NCI-H1417 (cell line): ENCODE measurements at places on chromosomes 5 and 9.

GRCh38 chr5:107639990-107640389 is 30.7 kb downstream of the EFNA5 start:
- no peak for DNase-seq

GRCh38 chr5:168176251-168176650 is 115.2 kb upstream of the WWC1 start:
- DNase-seq = no peak

DNA sequence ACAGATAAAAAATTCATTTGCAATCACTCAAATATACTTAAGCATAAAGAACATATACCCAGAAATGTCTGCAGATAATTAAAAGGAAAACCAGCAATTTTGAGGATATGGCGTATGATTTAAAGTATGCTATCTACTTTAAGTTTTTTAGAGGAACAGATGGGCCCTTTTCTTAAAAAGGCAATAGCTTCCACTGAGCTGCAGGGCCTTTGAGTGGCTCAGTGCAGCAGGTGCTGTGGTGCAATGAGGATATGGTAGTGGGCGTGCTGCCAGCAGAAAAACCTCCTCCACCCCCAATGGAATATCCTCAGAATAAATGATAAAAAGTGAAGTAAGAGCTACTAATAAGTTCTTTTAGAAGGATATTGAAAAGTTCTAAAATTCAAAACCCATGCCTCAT is 814.5 kb downstream of the MTRR start:
- DNase-seq = no peak

- DNase-seq = no peak
Measured at GRCh38 chr5:146909255-146910068, 30.9 kb upstream of the PPP2R2B start.

DNA sequence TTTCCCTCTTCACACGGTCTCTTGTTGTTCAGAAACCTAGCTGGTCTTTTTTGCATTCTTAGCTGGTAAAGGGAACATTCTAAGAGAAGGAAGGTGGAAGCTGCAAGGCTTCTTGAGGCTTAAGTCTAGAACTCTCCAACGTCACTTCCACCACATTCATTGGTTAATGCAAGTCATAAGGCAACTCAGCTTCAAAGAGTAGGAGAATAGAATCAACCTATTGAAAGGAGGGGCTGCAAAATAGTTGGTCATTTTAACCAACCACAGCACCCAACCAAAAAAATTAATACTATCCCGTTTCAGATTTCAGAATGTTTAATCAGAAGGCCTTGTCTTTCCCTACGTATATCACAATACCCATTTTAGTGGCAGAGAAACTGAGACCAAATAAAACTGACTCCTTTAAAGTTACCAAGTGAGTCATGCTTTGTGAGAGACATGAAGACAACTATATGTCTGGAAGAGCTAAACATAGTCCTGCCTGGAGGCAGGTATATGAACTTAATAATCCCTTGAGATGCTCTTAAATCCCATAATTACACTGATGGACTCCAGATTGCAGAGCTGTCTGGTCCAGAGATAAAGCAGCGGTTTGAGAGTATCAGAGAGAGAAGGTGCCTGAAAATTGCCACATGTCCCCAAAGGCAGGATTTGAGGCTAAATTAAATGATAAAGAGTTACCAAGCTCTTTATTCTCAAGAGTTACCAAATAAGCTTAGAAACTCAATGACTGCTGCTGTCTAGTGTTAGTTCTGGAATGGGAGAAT is 14.4 kb downstream of the DOCK8 start:
- DNase-seq = no peak

- DNase-seq = no peak
Measured at GRCh38 chr9:125551781-125552180, 155.2 kb downstream of the MAPKAP1 start.

DNA sequence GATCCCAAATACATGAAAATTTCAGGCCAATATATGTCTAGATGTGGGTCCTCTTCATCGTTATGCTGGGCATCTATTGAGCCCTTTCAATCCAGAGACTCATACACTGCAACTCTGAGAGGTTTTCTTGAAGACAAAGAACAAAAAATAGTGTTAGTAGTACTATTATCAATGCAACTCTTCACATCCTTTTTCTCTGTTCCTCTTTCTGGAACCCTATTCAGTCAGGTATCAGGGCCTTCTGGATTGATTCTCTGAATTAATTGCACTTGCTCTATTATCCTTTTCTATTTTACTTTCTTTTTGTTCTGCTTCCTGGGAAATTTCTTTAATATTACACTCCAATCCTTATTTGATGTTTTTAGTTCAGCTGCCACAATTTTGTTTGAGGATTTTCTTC is 18.5 kb upstream of the FAM120A start:
- DNase-seq = no peak

DNA sequence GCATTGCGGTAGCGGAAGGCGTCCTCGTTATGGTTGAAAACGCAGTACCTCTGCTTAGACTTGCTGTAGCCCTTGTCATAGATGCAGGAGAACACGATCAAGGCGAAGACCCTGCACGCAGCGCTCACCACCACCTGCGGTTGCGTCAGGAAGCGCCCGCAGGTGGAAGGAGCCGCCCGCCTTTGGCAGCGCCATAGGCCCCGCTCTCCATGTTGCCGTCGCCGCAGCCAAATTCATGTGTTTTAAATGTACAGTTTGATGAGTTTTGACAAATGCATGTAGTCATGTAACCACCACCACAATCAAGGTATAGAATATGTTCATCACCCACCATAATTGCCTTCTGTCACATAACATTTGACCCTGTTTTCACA is 84.9 kb upstream of the CEP78 start:
- no peak for DNase-seq

GRCh38 chr9:28234894-28235277 is 661.6 kb upstream of the C9orf72 start:
- DNase-seq = no peak

DNA sequence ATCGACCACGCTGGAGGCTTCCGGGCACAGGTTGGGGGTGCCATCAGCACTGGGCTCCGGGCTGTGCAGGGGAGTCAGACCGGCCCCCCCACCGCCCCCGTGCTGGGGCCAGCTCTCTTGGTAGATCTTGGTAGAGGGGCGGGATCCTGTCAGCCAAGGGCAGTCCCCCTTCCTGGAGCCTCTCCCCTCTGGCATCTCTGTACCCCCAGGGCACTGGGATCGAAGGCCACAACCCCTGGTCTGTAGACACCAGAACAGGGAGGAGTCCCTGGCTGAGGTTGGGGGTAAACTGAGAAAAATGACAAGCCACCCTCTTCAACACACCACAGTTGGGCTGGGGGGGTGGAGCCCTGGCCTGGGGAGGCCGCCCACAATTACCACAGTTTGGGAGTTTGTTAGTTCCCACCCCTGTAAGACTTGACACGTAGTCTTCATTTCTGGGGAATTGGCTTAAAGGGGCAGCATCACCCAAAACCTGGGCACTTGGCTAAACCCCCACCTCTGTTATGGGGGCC is 882 bp downstream of the CERCAM start:
- DNase-seq = no peak

- DNase-seq = peak; percentile 6
Measured at GRCh38 chr9:116152390-116152789, 1.2 kb upstream of the PAPPA start.

- no peak for DNase-seq
Measured at GRCh38 chr5:91794856-91795548, 411.9 kb upstream of the ARRDC3 start.

- DNase-seq = no peak
Measured at GRCh38 chr5:89283728-89284493, 400.9 kb upstream of the MEF2C start.

DNA sequence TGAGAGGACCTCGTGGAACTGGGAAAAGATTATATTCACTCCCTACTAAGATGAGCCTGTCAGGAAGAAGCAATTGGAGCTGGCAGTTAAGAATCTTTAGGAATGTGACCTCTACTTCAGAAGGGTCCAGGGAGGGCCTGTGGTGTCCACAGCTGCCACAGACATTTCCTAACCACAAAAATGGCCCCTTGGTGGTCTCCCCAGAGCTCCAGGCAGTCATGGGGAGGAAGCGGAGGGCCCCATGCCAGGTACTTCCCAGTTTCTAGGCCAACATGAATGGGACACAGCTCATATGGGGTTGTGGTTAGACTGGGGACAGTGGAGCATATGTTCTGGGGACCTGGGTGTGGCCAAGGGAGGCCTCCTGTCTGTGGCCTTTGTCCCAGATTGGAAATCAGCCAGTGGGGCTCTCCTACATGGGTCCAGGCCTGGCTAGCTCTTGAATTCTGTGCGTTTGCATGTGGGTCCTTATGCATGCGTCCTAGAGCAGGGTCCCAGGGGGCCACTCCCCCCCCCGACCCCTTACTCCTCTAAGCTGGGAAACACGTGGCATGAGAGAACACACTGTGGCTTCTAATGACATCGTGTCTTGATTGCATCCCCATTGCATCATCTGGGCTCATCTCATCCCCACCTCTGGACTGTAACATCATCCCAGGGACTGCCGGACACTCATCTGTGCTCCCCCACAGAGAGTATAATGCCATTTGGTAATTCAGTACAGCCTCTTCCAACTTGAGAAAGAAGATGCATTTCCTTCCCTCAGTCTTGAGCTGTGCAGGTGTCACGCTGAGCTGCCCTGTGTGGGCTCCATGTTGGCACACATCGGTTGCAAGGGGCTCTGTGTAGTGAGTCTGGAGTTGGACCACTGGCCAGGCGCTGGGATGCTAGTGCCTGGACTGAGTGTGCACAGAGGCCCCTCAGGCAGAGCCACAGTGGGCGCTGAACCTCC is 31.3 kb downstream of the IRF1 start:
- no peak for DNase-seq

GRCh38 chr9:117458066-117458465 is 43.2 kb upstream of the ASTN2 start:
- no peak for DNase-seq

DNA sequence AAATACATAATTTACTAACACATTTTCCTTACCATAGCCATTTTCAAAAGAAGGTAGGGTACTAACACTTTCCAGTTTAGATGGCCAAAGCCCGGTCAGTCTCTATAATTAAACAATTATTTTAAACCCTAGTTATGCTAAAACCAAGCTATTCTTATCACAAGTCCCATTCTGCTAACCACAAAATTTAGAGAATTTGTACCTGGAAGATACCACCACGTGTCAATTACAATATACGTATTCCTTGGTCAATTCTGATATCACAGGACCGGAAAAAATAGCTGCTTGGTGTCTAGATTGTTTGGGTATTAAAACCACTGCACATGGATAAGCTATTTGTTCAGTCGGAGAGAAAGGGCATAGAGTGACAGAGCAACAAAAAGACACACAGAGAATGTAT is 18.9 kb upstream of the SKP1 start:
- DNase-seq = no peak

DNA sequence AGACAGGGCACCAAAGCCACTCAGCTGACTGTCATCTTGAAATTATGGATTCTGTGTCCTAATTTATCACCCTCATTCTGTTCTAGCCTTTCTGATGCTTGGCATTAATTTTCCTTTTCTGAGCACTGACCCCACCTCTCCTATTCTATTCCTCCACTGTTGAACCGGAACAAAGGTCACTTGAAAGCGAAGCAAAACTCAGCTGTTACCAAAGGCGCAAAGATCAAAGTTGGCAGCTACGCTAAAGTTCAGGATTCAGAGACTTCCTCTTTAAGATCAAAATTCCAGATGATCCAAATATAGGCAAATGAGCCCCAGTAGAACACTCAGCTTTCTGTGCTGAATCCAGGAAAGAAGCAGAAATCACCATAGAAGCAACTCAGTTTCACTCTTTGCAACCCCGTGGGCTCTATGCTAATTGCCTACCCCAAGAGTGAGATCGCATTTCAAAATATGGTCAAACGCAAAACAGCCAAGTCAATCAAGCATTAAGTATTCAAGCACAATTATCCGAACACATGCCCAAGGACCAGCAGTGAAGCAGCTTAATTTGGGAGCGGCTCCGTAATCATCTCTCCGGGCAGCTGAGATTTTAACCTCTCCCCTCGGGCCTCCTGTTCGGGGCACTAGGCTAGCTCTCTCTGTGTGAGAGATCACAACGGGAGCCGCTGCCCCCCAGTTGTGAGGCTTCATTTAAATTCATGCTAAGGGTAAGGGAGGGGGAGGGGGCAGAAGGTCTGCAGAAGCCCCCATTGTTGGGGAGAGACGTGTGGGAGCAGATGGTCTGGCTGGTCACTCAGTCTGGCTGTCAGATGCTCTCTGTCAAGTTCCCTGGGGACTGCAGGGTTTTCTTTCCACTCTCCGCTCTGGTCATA is 288.6 kb downstream of the ELAVL2 start:
- DNase-seq = peak; percentile 62

DNA sequence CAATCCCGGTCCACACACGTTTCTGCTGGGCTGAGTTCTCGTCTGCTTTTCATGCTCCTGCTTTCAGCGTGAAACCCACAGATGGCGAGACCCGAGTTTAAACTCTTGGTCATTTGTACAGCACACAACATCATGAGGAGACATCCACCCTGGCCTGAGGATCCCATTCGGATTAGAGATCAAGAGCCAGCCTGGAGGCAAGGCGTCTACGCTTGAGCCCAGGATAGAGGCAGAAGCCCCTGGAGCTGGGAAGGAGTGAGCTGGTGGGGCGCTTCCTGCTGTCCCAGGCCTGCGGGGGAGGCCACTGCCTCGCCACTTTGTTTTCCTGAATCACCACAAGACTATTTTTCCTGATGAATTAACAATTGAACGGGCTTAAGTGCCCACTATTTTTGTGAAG is 281.9 kb upstream of the IRX4 start:
- DNase-seq = no peak

GRCh38 chr9:37453827-37454226 is 11.4 kb downstream of the ZBTB5 start:
- no peak for DNase-seq

DNA sequence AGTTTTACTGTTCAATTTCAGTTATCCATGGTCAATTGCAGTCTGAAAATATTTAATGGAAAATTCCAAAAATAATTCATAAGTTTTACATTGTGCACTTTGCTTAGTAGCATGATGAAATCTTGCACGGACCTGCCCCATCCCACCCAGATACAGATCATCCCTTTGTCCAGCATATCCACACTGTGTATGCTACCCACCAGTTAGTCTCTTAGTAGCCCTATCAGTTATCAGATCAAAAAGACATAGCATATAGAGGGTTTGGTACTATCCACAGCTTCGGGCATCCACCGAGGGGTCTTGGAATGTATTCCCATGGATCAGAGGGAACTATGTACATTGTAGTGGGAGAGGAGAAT is 97.7 kb downstream of the SLC44A1 start:
- no peak for DNase-seq

- no peak for DNase-seq
Measured at GRCh38 chr9:1637401-1637800, 377.7 kb upstream of the SMARCA2 start.

GRCh38 chr5:58674711-58675110 is 91.8 kb downstream of the RAB3C start:
- DNase-seq = no peak

- DNase-seq = no peak
Measured at GRCh38 chr9:133563291-133563796, 28.8 kb downstream of the ADAMTSL2 start.

- no peak for DNase-seq
Measured at GRCh38 chr9:81156381-81156780, 533.0 kb downstream of the TLE1 start.

- no peak for DNase-seq
Measured at GRCh38 chr9:93085676-93086075, 10.3 kb upstream of the CARD19 start.

- no peak for DNase-seq
Measured at GRCh38 chr9:84655447-84655846, 14.1 kb upstream of the NTRK2 start.
